ENCODE measurements at places on chromosomes 16 and 17. TPM values are rescaled to one million over a fixed set of nuclear protein-coding genes. Genes with fewer than 3 reads are reported as not detected.
A peak's percentile ranks its signal among the peaks of the same experiment; 100 is the strongest.

- no peak for DNase-seq
These were observed 262.6 kb downstream of the SLC39A11 start for GRCh38 chr17:72829883-72830282.

GRCh38 chr17:16516594-16517051 is 24.6 kb upstream of the LRRC75A start:
- DNase-seq, result peak; percentile 62

DNA sequence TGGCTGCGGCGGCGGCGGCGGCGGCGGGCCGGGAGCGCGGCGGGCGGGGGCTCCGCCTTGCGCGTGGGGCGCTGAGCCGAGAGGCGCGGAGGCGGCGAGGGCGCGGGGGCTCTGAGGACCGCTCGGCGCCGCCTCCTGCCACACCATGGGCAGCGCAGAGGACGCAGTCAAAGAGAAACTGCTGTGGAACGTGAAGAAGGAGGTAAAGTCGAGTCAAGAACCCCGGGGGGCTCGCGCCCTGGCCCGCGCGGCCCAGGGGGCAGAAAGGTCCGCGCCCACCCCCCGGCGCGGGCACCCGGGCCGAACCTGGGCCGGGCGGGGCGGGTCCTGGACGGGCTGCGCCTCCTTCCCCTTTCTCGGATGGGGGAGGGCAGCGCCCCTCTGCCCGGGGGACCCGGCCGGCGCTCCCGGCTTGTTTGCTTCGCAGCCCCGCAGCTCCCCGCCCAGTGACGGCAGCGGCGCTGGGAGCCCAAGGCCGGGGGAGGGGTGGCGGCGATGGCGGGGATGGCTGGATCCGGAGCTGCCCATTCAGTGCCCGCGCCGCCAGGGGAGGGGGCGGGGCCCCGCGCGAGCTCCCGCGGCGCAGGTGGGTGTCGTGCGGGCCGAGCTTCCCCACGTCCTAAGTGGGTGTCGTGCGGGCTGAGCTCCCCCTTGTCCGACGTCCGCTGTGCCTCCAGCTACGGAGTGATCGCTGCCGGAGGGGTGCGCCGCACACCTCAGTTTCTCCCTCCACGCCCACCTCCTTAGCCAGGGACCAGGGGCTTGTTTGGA is 428 bp downstream of the SGSM2 start:
- DNase-seq, result no peak

DNA sequence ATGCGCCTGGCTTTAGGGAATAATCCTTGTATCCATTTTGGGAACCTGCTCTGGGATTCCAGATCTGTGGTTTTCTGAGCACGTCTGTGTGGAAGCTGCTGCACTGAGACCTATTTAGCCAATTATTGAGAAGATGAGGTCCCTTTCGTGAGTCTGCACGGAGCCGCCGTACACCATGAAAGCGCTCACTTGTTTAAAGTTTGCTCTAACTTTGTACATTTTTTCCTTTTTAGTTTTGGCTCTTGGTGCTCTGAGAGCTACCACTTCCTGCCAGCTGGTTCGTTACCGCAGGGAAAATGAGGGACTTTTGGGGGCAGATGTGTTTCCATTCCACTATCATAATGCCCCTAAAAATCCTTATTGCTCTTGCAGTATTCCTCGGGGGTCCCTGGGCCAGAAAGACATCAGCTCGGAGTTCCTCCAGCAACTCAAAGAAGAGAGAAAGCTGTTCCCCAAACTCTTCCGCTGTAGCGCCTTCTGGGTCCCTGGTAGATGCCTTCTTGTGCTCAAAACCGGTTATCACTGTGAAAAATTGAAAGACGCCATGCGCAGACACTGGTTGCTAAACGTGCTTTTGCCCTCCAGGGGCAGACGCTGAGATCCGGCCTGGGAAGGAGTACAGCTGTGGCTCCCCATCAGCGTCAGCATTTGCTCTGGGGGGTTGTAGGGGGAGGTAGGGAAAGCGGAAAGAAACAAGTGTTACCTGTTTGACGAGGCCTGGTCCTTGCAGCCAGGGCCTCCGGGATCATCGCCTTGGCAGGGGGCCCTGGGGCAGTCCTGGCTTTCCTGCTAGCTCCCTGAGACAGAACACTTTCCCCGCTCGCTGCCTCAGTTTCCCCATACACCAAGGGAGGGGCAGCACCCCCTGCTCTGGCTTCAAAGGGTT is 238.1 kb downstream of the MRTFB start:
- no peak for DNase-seq

Gene G6PC1
- not detected for total RNA-seq

DNA sequence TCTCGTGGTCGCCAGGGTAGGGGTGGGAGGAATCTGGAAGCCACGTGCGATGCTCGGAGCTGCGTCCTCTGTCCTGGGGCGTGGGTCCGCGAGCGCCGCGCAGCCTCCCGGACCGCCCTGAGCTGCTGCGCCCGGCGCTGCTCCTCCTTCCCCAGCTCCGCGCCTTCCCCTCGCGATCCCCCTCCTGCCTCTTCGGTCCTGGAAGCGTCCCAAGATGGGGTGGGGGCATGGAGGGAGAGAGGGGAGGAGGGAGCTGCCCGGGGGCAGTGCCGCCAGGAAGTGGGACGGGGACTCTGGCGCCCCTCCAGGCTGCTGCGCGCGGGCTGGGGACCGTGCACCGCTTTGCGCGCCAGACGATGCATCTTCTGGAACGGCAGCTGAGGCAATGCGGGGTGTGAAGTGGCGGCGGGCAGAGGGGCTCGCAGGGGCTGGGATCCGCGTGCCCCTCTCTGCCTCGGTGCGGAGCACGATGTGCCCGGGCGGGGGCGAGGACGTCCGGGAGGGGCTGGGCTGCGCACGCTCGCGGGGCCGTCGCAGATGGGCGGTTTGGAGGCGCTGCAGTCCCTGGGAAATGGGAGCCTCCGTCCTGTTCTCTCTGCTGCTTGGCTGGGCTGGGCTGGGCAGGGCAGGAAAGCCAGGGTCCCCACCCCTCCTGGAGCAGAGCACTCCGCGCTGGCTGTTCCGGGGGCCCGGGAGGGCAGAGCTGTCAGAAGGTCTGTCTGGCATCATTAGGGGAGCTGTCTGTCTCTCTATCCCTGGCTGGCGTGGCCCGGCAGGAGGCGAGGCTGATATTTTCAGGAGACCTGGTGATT is 388.0 kb downstream of the SEC14L1 start:
- DNase-seq, result no peak

Gene FOXN1
- not detected for total RNA-seq

- DNase-seq, result no peak
These were observed 45.2 kb downstream of the HAPSTR1 start for GRCh38 chr16:9136596-9136995.

Gene IKZF3
- total RNA-seq, result not detected

DNA sequence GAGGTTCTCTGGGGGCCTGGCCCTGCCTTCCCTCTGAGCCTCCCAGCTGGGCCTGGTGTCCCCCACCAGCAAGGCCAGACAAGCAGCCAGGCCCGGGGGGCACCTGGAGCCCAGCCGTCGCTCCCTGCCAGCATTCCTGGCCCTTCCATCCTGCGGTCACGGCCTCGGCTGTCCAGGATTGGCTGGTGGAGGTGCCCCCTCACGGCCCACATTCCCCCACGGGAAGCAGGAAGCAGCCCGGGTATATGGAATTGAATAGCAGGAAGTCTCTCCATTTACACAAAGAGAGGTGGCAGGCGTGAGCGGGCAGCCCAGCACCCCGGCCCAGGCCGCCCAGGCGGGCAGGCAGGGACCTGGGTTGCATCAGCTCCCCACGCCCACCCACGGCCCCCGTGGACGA is 14.5 kb downstream of the TRAF7 start:
- no peak for DNase-seq
